ENCODE measurements at places on chromosomes 5 and 9. TPM values are rescaled to one million over a fixed set of nuclear protein-coding genes. Genes with fewer than 3 reads are reported as not detected.

DRD1 gene
- total RNA-seq, result not detected

VCAN gene
- total RNA-seq, result 0.57 TPM

GRAMD2B gene
- 3.4 TPM for total RNA-seq

TMEM252 gene
- total RNA-seq, result not detected

FABP6 gene
- not detected for total RNA-seq

TCF7 gene
- total RNA-seq, result 0.57 TPM
